ENCODE measurements at places on chromosomes 5 and 9.
A peak's percentile ranks its signal among the peaks of the same experiment; 100 is the strongest.

DNA sequence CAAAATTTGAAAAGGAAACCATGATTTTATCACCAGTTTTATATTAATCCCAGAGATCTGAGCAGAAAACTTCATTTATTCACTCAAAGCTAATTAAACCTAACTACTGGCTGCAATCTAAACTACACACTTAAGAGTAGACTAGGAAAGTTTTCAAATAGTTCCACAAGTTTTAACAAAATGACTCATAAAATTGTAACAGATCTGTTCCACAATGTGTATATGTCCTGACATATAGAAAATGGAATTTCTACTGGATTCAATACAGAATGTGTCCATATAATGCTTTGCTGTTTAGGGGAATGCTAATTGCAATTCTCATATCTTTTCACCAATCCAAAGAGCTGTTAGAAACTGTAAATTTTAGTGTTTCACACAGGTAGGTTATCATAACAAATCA is 40.3 kb upstream of the ADAMTSL1 start:
- no peak for DNase-seq

DNA sequence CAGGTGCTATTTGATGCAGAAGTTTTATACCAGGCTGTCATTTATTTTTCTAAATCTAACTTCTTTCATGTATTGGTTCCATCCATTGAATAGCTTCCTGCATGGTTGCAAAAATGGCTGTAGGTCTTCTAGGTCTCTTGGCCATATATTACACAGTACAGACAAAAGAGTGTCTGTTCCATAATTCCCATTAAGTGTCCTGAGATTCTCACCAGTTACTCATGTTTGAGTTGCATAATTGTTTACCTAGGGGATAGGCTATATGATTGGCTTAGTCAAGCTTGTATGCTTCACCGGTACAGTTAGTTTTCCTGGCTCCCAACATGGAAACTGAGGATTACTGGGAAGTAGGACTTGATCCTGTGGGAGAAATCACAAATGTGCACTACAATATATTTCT is 399.4 kb upstream of the NUDT12 start:
- no peak for DNase-seq

GRCh38 chr9:38638881-38639576 is 18.6 kb upstream of the ANKRD18A start:
- DNase-seq = no peak

DNA sequence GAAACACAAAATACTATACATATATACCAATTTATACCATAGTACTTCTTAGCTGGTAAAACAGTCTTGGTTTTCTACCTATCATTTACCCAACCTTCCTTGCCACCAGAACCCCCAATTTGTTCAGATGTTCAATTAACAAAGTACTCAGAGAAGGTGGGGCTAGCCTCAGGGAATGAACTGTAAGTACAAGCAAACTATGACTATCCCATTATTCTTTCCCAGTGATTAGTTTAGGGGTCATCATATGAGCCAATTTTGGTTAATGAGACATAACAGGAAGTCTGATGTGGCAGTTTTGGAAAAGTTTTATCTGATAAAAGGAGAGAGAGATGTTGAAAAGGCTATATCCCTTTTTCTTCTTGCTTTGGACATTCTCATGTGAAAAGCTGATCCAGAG is 125.8 kb downstream of the DTWD2 start:
- DNase-seq = no peak

- no peak for DNase-seq
Measured at GRCh38 chr5:165714598-165714997, 2209.2 kb downstream of the MAT2B start.

- no peak for DNase-seq
Measured at GRCh38 chr5:178072749-178073148, 40.6 kb upstream of the N4BP3 start.

GRCh38 chr9:33244137-33244784 is 4.3 kb downstream of the SPINK4 start:
- no peak for DNase-seq

DNA sequence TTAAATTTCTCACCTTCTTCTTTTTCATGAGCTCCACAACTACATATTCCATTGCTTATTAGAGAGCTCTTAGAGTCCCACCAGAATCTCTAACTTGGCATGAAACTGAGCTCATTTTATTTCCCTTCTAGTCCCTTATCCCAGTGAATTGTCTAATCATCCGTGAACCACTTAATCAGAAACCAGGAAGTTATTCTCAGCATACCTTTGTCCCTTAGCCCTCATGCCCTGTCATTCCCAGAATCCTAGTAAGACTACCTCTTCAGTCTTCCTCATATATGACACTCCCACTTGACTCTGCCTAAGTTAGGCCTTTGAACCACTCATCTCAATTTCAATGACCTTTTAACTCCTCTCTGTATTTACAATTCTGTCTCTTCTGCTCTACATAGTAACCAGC is 93.0 kb upstream of the PAPPA start:
- no peak for DNase-seq

GRCh38 chr5:1011226-1011631 is 2.6 kb downstream of the NKD2 start:
- no peak for DNase-seq

- no peak for DNase-seq
Measured at GRCh38 chr9:124611106-124611505, 103.9 kb upstream of the NR5A1 start.

GRCh38 chr5:110916381-110917049 is 155.0 kb upstream of the TSLP start:
- peak; percentile 12 for DNase-seq

DNA sequence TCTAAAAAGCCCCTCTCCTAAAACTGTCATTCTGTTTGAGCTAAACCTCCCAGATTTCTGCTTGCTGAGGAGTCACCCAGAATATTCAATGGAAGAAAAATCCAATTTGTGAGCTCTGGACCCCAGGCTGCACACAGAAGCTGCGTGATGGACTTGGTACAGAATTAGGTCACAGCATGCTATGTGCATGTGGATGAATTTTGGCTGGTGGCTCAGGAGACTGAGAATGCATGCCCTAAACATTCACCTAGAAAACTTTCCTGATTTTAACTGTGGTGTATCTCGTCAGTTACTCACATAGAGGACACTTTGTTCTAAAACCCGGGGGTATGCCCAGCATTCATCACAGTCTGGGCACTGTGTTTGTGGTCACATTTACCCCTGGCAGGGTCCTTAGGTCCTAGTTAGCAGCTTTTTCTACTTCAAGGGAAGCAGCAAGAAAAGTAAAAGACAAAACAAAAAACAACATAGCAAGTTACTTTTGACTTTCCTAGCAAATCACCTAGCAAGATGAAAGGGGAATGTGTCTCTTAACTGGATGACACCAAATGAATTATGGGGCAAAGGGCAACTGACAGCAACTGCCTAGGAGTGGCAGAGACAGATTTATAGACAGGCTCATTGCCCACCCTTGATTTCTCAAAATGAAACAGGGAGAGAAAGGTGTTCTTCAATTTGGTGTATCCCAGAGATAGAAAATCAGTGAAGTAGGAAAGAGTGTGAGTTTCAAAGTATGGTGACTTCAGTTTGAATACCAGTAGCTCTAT is 8.3 kb upstream of the SHROOM1 start:
- DNase-seq = no peak

GRCh38 chr5:157933005-157933404 is 74.1 kb upstream of the CLINT1 start:
- DNase-seq = no peak

- DNase-seq = no peak
Measured at GRCh38 chr5:55081541-55081940, 20.9 kb upstream of the GZMA start.

GRCh38 chr9:124510650-124511425 is 3.6 kb upstream of the NR5A1 start:
- no peak for DNase-seq

DNA sequence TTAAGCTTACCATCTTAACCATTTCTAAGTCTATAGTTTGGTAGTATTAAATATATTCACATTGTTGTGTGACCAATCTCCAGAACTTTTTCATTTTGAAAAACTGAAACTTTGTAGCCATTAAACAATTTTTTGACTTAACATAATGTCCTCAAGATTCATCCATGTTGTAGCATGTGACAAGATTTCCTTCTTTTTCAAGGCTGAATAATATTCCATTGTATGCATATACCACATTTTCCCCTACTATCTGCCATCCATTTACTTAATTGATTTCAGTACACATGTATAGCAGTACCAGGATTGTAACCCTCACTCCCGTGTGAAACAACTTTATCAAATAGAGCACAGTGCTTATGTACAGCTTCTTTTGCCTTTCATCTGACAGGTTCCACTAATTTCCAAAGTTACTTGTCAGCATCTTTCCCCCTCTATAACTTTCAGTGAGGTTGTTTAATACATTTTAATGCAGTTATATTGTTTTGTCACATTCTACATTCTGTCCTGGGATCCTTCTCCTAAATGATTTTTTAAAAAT is 7.4 kb upstream of the GNPDA1 start:
- no peak for DNase-seq

DNA sequence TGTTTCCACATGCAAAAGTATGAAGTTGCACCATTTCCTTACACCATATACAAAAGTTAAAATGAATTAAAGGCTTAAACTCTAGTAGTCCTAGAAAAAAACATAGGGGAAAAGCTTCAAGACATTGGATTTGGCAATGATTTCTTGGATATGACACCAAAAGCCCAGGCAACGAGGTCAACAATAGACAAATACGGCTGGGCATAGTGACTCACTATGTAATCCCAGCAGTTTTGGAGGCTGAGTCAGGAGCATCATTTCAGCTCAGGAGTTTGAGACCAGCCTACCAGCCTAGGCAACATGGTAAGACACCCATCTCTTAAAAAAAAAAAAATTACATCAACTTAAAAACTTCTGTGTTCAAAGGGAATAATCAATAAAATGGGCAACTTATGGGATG is 30.9 kb upstream of the SREK1 start:
- peak; percentile 24 for DNase-seq

DNA sequence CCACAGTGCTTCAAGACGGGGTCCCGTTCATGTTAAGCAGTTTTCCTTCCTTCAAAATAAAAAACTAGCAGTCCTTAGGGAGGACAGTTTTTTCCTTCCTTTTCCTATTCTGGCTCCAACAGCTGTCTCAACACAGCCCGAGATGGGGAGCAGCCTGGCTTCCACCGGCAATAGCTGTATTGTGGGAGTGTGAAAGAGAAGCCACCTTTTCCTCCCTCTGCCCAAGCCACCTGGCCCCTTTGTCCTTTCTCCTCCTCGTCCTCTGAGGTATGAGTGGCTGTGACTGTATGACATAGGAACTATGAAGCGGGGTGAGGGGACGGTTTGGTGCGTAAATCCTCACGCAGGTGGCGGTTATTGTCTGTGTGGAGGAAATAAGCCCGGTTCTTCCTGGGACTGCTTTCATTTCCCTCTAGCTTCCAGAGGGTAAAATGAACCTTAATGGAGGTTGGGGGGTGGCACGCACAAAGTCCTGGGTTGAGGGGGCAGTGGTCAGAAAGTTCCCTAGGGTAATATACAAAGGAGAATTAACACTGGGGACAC is 292.0 kb upstream of the DMRT1 start:
- no peak for DNase-seq

DNA sequence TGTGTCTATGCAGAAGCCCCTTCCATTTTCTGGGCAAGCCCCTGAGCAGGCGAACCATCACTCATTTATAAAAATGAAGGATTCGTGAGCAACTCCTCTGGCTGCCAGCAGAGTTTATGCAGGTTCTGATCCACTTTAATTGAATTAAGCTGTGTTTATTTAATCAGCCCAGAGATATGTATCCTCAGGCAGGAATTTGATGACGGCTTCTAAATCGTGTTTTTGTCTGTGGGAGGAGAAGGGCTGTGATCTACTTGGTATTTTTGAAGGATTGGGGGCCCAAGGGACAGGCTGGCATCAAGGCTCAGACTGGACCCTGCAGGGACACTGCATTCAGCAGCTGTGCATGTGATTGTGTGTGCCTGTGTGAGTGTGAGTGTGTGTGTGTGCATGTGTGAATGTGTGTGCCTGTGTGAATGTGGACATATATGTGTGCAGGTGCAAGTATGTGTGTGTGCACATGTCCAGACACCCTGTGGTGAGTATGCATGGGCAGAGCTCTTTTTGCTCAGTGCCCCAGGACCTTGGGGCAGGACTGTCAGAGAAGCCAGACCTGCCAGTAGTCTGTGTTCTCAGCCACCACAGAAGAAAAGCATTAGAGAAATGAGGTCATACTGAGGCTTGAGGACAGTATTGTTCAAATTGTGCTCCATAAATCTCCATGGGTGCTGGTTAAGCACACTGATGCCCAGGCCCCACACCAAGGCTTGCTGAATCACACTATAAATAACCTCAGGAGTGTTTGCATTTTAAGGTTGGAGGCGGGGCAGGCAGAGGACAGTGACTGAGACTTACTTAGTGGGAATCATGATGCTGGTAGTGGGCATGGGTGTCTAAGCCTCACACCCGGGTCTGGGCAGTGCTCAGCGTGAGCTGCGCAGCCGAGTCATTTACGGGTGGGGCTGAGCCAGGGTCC is 164.0 kb downstream of the CARTPT start:
- DNase-seq = peak; percentile 19

DNA sequence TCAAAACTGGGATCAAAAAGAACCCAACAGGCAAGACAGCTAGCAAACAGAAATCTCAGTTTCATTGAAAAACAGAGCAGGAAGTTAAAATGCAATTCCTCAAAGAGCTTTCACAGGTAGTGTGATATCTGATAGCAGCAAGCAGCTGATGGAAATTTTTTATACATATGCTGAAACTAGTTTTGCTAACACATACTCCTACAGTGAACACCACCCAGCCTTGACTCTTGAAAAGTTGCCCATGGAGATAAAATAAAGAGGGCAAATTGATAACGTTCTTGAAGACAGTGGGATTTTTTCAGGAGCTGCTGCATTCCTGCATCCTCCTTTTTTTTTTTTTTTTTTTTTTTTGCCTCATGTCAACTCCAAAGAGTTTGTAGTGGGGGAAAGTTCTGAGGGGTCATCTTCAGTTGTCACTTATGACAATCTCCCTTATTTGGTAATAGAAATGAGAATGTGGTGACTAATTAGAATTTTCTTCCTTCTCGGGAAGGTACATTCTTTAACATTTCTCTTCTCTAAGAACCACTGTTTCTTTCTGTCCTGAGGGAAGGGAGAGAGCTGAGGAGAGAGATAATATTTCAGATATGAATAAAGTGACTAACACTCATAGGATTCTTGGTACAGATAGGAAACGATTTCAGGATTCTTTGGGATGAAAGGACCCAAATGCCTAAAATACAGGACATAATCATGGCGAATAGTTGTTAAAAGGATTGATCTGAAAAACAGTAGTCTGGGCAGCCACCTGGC is 24.6 kb downstream of the SH3RF2 start:
- no peak for DNase-seq

DNA sequence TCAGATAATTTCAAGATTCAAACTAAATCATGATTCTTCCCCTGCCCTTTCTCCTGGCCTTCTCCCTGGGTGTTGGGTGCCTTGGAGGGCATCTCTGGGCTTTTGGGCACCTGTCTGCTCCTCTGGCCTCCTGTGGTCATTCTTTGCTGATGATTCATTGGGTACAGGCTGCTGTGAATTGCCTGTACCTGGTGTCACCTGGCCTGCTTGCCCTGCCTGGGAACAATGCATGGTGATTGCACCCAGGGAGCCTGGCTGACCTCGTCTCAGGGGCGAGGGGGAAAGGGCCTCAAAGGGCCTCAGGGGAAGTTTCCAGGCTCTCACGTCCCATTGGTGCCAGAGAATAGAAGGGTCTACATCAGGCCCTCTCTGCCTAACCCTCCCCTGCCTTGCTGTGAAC is 20.1 kb upstream of the CKMT2 start:
- no peak for DNase-seq

- DNase-seq = no peak
Measured at GRCh38 chr5:57779383-57780223, 297.0 kb upstream of the ACTBL2 start.

GRCh38 chr5:10505517-10506095 is 58.3 kb upstream of the ANKRD33B start:
- DNase-seq = no peak

GRCh38 chr5:145220481-145220880 is 614.7 kb downstream of the PRELID2 start:
- DNase-seq = no peak

All from H54 (cell line).